ENCODE measurements at places on chromosomes 5 and 9.
A peak's percentile ranks its signal among the peaks of the same experiment; 100 is the strongest.

DNA sequence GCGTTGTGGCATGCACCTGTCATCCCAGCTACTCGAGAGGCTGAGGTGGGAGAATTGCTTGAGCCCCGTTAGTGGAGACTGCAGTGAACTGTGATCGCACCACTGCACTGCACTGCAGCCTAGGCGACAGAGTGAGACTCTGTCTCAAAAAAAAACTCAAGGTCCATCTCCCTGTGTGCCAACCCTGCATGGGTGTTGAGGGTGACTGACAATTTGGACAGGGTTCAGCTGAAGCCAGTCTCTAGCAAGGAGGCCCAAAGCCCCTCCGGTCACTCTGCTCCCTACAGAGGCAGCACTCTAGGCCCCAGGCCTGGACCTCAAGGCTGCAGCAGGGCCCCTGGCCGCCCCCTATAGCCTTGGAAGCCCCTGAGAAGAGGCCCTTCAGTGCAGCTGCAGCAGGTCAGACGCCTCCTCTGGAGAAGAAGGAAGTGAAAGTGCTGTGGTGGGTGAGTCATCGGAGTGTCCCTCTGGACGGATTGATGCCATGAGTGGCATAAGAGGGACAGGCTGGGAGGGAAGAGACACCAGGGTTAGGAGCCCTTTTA lies 39.2 kb upstream of the NEK6 start:
- no peak for DNase-seq

DNA sequence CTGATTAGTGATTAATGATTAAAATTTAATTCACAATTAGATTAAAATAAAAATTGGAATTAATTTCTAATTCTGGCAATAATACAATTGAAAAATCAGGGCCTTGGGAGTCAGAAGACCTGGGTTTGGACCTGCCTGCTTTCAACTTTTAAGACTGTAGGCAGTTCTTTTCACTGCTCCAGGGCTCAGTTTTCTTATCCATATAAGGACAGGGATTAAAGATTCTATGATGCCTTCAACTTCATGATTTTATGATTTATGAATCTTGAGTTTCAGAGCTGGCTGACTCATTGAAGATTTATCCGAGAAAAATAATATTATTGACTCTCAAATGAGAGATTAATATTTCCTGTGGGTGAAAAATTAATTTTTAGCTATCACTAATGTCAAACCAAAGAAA lies 208.6 kb upstream of the ANKH start:
- DNase-seq: no peak

DNA sequence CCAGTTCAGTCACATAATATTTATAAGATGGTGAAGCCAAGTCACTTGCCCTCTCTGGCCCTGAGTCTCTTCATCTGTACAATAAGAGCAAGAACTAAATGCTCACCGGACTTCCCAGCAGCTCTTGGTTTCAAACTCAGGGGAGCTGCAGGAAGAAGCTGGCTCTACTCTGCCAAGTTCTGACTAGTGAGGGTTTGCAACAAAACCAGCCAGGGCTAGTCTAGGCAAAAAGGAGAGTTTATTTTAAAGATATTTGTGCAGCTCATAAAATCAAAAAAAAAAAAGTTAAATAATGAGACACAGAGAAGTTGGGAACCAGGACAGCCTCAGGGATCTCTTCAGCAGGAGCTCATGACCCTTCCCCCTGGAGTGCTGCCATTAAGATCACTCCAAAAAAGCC lies 107.3 kb downstream of the DOCK2 start:
- no peak for DNase-seq

- peak; percentile 24 for DNase-seq
These were observed 10.6 kb downstream of the GRIN3A start for GRCh38 chr9:101727612-101728524.

- no peak for DNase-seq
These were observed 19.6 kb downstream of the TCOF1 start for GRCh38 chr5:150376799-150377771.

DNA sequence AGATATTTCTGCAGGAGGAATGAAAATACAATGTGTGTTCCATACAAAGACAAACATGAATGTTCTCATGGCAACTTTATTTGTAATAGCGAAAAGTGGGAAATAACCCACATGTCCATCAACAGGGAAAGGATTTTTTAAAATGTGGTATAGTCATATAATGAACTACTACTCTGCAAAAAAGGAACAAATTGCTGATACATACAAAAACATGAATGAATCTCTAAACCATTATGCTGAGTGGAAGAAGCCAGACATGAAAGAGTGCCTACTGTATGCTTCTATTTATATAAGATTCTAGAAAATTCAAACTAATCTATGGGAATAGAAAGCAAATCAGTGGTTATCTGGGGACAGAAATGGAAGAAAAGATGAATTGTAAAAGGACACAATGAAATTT lies 52.5 kb downstream of the CDKL3 start:
- DNase-seq: no peak

DNA sequence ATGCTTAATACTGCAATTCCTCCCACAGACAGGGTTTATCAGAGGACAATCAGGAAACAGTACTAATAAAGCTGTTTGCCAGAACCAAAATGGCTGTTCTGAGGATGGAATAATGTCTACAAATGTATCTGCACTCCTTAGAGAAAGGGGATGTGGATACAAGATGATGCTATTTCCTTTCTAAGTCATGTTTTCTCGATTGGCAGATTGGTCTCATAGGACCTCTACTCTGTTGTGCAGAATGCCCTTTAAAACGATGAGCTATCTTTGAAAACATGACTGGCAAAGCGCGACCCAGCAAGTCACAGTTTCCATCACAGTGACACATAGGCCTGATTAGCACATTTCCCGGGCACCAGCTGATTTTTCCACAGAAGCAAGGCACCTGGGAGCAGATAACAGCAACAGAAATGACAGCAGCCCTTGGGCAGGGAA lies 54.0 kb downstream of the AOPEP start:
- DNase-seq: no peak

DNA sequence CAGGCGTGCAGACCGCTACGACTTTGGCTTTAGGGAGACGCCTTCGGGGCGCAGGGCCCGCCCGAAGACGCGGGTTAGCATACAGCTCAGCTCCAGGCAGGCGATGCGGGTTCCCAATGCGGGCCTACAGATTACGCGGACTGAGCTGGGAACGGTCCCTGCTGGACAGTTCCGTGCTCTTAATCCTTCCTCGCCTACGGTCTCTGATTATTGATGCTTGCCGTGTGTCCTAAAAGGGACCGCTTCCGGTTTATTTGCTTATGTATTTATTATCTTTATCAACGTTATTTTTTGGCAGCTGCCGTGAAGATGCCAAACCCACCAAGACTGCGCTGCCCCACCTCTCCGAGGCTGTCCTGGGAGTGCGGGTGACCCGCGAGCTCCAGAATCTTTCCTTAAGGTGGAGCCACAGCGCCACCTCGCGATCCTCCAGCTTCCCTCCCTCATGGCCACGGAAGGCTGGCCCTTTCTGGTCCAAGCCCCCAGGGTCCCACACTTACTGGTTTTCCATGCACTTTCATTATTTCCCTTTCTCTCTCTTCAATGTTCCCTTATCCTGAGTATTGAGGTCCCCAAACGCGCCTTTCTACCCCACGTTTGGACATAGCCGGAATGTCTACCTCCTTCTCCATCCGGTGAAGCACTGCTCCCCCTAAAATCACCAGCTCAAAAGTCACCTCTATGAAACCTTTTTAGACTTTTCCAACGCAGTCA lies 7.0 kb upstream of the EBF1 start:
- peak; percentile 71 for DNase-seq

DNA sequence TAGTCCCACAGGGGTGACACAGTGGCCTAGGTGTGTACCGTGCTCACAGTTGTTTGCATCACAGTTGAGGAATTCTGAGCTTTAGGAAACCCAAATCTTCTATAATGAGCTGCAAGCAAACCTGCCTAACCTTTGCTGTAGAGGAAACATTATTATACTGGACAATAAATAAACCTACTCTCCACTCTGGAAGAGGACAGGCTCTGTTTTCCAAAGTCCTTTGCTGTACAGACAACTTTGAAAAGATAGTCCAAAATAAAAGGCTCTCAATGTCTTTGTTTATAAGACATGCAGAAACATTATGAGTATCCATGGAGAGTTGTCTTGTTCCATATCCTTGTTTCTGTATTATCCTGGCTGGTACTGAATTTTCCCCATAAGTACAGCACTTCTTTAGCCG lies 29.4 kb downstream of the ZNF131 start:
- no peak for DNase-seq
